ENCODE measurements at places on chromosomes 7 and 10.

GRCh38 chr7:155778349-155778748 lies 33.9 kb downstream of the SHH start:
- DNase-seq = no peak

DNA sequence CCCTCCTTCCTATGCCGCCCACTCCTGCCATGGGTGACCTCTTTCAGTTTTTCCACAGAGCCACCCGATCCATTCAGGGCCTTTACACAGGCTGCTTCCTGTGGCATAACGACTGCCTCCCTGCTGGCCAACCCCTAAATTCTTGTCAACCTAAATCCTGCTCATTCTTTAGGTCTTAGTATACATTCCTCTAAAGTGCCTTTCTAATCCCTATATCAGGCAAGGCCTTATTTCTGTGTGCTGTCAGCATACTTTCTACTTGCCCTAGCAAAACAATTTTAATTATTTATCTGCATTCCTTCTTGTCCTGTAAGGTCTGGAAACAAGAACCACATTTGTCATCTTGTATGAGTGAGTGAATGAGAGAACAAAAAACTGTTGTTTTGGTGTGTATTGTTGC lies 132.4 kb downstream of the DNAH11 start:
- DNase-seq = no peak

DNA sequence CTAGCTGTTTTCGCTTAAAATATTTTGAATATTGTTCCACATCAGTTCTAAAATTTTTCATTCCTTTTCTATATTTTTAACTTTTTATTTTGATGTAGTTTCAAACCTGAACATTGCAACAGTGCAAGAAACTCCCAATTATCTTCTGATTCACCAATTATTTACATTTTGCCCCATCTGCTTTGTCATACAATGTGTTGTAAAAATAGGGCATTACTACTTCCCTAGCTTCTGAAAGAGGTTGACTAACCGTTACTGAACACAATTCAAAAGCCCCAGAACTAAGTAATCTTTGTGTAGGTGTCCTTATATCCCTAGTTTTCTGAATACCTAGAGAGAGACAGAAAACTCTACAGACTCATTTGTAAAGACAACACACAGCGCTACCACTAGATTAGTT lies 86.7 kb downstream of the AVL9 start:
- no peak for DNase-seq

GRCh38 chr10:112872728-112873127 lies 77.3 kb upstream of the TCF7L2 start:
- no peak for DNase-seq

GRCh38 chr10:77898323-77899079 lies 28.1 kb downstream of the DLG5 start:
- no peak for DNase-seq

DNA sequence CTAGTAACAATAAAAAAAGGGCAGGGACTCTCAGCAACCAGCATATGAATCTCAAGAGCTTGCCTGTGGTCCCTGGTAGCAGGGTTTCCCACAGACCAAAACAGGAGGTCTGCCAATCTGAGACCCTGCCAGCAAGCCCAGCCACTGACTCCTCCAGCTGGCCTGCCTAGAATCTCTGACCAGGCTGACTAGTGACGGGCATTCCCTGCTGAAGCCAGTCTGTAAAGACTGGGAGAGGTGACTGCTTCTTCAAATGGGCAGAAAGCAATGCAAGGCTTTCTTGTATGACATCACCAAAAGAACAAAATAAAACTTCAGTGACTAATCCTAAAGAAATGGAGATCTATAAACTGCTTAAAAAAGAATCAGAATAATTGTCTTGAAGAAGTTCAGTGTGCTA lies 249.4 kb downstream of the TCF7L2 start:
- DNase-seq = peak; percentile 50

- DNase-seq = no peak
These were observed 192.6 kb upstream of the CCDC6 start for GRCh38 chr10:60098677-60099601.

- DNase-seq = peak; percentile 33
These were observed 7.2 kb downstream of the INA start for GRCh38 chr10:103284170-103284569.

GRCh38 chr7:158561659-158562058 lies 26.0 kb downstream of the PTPRN2 start:
- DNase-seq = no peak

- DNase-seq = no peak
These were observed 114.4 kb upstream of the ADARB2 start for GRCh38 chr10:1851762-1852161.

- DNase-seq = peak; percentile 43
These were observed 390.3 kb downstream of the KCNMA1 start for GRCh38 chr10:77247031-77247990.

DNA sequence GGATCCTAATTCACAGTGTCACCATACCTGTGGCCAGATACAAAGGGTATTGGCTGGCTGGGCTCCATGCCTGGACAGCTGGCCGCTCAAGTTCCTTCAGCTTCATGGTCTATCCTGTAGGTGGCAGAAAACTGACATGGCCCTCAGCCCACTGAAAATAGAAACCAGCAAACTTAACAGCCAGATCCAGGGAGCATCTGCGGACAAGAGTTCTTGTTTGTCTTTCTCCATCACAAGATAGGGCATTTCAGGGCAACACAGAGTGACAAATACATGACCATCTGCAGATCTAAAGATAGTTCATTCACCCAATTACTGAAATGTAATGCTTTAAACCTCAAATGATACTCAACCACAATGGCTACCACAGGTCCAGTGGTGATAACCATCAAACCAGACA lies 2.8 kb downstream of the SEC31B start:
- DNase-seq = no peak

GRCh38 chr7:963236-964078 lies 9.0 kb upstream of the ADAP1 start:
- DNase-seq = no peak

- DNase-seq = peak; percentile 70
These were observed 739.6 kb upstream of the GALNT17 start for GRCh38 chr7:70392256-70392876.

DNA sequence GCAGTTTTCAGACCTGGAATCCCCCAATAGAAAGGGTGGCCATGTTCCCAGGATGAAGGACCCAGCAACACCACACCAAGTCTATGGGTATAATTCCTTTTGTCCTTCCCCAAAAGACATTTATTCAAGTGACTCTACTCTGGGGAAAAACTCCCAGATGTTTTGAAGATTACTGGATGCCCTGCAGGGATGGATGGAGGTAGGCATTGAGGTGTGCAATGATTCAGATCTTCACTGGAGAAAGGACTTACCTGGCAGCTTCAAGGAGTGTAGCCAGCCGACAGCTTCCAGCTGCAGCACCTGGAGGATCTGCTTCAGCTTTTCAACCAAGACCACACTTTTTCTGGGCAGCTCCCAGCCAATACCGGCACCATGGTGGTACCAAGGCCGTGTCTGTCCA lies 172.0 kb downstream of the BAMBI start:
- DNase-seq = no peak

DNA sequence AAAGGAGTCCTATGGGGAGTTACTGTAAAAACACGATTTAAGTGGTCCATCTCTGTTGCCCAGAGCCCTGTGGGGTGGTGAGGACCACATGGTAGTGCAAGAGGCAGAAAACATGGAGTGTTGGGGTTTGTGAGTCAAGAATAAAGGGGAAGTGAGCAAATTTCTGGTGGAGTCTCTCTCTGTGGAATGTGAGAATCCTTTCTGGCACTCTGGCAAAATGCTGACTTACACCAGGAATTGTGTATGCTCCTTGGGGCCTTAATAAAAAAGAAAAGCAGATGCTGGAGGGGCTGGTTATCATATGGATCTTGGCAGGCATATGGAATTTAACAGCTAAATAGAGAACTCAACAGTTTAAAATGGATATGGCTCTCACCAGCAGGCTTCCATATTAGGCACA lies 486.0 kb downstream of the TNS3 start:
- DNase-seq = peak; percentile 94

DNA sequence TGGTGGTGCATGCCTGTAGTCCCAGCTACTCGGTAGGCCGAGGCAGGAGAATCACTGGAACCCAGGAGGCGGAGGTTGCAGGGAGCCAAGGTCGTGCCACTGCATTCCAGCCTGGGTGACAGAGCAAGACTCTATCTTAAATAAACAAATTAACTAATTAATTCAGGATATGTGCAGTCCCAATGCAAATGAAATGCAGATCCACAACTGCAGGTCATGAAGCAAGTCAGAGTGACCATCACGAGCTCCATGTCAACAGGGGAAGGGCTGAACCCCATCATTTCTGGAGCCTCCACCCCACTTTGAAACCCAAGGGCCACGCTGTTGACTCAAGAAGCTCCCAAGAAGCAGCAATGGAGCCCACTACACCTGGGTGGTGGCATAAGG lies 115.4 kb downstream of the LARP4B start:
- no peak for DNase-seq

- DNase-seq = no peak
These were observed 254.9 kb downstream of the SORCS3 start for GRCh38 chr10:104895981-104896380.

DNA sequence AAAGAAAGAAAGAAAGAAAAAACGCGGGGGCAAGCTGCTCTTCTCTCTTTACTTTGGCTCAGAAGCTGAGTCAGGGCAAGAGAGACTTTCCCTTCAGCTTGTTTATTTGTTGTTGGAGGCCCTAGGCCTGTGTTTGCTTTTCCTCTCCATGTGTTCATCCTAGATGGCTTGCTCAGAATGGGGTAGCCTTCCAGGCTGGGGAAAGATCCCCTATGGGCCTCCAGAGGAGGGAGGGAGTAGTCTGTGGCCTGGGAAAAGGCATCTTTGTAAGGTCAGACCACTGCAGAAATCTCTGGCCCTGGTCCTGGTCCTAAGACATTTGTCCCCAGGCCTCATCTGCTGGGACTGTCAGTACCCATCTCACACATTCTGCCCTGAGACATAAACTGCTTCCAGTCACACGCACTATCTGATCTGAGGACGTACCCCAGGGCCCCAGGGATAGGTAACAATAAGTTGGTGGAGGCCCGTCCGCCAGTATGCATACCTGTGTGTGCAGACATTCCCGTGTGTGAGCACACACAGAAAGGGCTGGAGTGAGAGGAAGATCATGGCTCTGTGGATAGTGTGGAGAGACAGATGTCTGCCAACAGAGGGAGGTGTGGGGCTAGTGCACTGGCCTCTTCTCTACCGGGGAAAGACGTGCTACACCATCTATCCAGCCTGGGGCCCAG lies 4.9 kb upstream of the SCD start:
- DNase-seq = peak; percentile 63

DNA sequence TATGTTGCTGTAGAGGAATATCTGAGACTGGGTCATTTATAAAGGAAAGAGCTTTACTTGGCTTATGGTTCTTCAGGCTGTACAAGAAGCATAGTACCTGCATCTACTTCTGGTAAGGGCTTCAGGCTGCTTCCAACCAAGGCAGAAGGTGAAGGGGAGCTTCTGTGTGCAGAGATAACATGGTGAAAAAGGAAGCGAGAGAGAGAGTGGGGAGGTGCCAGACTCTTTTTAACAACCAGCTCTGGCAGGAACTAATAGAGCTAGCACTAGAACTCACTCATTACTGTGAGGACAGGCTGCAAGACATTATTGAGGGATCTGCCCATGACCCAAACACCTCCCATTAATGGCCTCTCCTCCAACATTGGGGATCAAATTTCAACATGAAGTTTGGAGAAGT lies 94.5 kb downstream of the KIF20B start:
- no peak for DNase-seq

- peak; percentile 77 for DNase-seq
These were observed 119.6 kb downstream of the PRKAG2 start for GRCh38 chr7:151757274-151757673.

GRCh38 chr7:146414373-146414772 lies 297.8 kb downstream of the CNTNAP2 start:
- no peak for DNase-seq

GRCh38 chr7:148723166-148723559 lies 24.5 kb downstream of the CUL1 start:
- no peak for DNase-seq

- DNase-seq = no peak
These were observed 266.0 kb downstream of the BBS9 start for GRCh38 chr7:33395340-33395739.

DNA sequence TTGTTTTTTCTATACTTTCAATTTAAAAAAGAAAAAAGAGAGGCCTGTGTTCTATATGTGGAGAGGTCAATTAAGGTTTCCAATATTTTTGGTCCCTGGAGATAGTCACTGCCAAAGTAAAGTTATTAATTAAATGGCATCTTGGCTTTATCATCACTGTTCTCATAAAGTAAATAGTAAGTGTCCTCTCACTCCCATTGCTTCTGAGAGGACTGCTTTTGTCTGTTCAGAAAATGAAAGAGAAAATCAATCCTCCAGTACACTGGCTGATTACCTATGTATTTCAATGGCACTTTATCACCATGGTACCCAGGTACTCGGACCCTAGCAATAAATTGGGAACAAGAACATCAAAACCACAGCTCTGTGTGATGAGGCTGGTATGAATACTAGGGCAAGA lies 94.0 kb downstream of the RNLS start:
- no peak for DNase-seq

GRCh38 chr7:21253740-21254687 lies 173.9 kb upstream of the SP4 start:
- peak; percentile 32 for DNase-seq

DNA sequence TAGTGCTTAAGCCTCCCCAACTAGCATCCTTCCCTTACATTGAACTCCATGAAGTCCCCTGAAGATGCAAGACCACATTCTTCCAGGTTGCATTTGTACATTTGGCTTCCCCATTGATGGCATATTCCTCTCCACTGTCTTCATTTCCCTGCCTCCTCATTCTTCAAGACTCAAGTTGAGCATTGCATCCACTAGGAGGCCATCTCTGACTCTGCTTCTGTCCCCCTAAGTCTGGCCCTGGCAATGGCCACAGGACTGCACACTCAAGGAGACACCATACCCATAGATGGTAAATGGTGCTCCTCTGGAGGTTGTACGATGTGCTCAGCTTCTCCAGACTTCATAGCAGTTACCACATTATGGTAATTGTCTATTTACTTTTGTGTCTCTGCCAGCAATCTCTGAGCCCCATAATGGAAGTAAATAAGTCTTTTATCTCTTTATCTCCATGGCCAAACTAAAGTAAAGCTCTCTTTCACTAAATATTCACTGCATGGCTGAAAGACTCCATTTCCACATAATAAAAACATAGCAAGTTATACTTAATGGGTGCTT lies 112.6 kb downstream of the PTPRZ1 start:
- DNase-seq = no peak

DNA sequence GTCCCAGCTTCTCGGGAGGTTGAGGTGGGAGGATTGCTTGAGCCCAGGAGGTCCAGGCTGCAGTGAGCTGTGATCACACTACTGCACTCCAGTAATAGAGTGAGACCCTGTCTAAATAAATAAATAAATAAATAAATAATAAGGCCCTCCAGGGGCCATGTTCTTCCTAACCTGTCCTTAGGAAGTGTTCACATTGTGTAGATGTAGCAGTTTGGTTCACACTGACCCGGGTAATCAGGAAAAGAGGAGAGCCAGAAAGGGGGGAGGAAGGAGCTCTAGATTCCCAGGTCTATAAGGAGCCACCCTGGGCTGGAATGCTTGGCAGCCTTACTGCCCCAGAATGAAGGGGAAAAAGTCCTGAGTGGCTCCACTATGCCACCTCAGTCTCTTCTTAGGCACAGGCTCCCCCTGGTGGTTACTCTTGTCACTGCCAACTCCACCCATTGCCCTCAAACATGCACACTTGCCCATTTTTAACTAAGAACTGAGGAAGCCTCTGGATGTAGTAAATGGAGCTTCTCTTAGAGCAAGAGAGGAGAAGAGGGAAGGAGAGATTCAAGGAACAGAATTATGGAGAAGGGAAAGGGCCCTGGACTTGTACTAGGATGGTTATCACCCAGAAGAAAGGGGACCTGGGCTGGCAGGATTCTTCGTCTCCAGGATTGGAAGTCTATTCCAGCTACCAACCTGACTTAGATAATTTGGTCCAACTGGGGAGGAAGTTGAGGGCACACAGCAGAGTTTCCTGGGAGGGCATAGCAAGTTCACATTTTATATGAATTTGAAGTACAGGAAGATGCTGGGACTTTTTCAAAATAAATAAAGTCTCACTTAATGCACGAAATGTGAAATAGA lies 7.8 kb downstream of the HPS6 start:
- peak; percentile 64 for DNase-seq
